ENCODE measurements at places on chromosomes 1 and 21.

- no peak for DNase-seq
These were observed 25.7 kb downstream of the COA6 start for GRCh38 chr1:234398849-234399381.

DNA sequence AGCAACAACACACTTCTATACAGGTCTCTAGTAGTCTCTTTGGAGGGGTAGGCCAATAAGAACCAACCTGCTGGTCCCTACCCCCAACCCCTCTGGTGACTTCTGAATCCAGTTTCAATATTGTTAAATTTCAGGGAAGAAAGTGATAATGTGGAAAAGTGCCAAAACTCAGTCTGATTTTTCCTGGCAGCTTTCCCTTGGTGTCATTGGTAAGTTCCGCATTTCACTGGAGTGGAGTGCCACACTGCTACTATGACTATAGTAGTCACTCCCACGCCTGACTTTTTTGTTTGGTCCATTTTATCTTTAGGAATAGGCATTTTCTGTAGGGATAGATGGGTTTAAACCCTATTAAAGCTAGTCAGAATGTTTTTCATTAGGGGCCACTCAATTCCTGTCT, 5.7 kb upstream of the ARID1A start:
- no peak for DNase-seq

GRCh38 chr1:55694310-55694801, 479.2 kb upstream of the USP24 start:
- DNase-seq: no peak

GRCh38 chr1:236875975-236876374, 80.9 kb downstream of the MTR start:
- no peak for DNase-seq

DNA sequence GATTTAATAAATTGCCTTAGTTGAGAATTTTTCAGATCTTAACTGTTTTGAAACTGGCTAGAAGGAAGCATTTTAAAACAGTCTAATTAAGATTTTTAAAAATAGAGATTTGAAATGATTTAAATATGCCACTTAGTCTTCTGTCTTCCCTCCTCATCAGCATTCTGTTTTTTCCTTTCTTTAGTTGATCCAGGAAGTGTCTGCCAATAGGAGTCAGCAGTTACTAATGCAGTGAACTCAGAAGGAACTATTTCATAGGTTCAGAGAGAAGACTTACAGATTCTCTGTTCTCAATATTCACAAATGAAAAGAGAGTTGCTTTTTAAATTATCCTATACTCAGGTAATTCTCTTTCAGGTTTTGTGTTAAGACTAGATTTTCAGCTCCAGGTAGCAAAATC, 84.5 kb downstream of the RPS6KC1 start:
- DNase-seq: no peak

Data from HT1080 (cell line).